ENCODE measurements at places on chromosomes 6 and 20.

DNA sequence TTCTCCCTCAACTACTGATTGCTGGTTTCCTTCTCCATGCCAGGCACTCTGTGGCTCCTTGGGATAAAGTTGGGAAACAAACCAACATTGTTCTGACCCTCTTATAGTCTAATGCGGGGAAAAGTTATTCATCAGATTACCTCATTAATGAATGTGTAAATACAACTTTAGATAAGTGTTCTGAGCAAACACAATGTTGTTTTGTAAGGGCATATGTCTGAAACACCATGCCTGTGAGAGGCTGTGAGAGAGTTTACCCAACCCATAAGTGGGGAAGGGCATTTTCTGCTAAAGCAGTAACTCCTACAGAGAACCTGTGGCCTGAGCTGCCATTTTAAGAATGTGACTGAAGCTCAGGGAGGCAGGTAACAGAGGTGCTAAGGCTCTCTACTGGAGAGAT is 283.5 kb downstream of the KHDC1L start:
- no peak for ATAC-seq

DNA sequence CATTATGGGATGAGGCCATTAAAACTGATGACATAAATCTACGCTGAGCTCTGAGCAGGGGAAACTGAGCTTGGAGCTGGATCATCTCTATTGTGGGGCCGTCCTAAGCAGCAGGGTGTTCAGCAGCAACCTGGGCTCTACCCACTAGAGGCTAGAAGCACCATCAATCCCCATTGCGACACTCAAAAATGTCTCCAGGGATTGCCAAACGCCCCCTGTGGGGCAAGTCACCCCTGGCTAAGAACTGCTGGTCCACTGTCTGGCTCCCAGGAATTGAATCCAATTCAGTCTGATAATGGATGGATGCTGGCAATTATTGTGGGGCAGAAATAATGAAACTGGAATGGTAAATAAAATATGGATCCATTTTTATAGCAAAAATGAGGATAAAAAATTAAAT is 38.2 kb downstream of the PMEPA1 start:
- ATAC-seq = no peak

- no peak for ATAC-seq
Measured at GRCh38 chr6:113679051-113679450, 178.1 kb upstream of the MARCKS start.

DNA sequence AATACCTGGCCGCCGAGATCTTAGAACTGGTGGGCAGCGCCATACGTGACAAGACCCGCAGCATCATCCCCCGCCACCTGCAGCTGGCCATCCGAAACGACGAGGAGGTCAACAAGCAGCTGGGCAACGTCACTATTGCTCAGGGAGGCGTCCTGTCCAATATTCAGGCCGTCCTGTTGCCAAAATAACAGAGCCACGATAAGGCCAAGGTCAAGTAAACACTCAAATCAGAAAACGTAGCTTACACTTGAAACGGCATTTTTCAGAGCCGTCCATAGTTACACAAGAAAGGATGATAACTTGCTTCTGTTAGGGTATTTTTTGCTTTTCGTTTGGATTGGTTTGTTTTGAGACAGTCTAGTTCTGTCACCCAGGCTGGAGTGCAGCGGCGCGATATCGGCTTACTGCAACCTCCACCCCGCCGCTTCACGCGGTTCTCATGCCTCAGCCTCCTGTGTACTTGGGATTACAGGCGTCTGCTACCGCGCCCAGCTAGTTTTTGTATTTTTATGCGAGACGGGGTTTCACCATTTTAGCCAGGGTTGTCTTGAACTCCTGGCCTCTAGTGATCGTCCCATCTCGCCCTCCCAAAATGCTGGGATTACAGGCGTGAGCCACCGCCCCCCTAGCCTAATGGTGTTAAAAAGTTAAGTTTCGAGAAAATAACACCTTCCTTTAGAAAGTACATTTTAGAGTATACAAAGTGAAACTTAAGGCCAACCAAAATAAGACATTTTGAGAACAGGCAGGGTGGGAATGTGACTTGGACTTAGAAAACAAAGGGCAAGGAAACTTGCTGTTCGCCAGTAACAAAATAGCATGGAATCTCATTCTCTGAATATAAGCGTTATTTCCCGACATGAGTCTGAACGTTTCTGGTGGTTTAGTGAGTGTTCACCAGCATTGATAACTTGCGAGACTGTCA is 42.8 kb upstream of the HFE start:
- ATAC-seq = peak; percentile 57

DNA sequence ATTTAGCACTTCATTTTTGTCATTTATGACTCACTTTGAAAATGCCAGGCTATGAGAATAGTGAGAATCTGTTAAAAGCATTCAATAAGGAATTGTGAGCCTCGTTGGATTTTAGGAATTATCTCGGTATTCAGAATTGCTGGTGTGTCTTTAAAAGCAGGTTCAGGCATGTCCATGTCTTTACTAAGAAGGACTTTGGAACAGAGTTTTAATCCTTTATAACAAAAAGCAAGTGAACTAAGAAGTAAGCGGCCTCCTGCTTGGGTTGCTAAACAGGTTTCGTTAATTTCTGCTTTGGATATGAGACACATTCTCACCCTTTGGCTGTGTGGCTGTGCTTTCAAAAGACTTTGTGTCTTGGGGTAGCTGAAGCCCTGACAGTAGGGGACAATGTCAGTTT is 74.9 kb downstream of the IGF2R start:
- ATAC-seq = no peak

DNA sequence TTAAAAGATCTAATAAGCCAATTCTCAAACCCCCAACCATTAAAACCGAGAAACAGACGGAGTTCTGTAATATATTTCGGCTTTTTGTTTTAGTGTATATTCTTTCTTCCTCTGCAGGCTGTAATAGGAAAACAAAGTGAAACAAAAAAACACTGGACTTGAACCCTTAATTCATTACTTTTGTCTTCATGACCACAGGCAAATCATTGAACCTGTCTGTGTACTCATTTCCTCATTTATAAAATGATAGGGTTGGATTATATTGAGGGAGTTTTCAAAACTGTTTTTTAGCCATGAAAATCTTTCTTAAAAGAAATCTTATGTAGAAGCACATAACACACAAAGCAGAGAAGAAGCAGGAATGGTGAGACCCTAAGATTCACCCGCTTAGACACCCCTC is 278.8 kb downstream of the CD83 start:
- no peak for ATAC-seq

DNA sequence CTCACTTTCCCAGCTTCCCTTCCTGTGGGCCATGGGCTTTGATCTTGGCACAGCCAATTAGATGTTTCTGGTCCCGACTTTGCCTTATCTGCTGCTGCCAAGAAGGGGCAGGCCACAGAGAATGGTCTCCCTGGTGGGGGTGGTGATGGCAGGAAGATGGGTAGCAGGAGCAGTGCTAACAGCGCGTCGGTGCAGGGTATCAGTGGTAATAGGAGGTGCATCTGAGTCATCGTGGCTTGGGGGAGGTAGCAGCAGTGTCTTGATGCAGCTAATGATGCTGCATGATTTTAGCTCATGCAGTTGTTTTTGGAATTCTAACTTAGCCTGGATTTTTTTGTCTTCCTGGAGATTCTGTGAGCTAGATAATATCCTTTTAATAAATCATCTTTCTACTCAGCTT is 18.9 kb upstream of the MAS1 start:
- no peak for ATAC-seq

DNA sequence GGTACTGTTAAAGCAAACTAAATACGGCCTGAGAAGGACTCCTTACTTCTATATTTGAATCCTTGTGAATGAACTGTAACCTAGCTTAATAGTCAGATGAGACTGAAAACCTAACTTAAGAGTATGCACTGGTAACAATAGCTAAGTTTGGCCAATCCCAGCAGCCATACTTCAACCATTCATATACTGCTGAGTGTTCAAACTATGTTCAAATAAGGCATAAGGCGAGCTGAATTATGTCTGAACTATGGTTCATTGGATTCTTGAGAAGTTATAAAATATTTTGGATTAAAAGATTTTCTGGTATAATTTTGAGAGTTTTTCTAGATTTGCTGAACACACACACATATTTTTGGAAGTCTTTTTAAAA is 2.2 kb downstream of the SMPDL3A start:
- no peak for ATAC-seq

GRCh38 chr6:143513410-143513809 is 1.9 kb upstream of the FUCA2 start:
- no peak for ATAC-seq

GRCh38 chr6:14705841-14706377 is 540.0 kb upstream of the JARID2 start:
- no peak for ATAC-seq

DNA sequence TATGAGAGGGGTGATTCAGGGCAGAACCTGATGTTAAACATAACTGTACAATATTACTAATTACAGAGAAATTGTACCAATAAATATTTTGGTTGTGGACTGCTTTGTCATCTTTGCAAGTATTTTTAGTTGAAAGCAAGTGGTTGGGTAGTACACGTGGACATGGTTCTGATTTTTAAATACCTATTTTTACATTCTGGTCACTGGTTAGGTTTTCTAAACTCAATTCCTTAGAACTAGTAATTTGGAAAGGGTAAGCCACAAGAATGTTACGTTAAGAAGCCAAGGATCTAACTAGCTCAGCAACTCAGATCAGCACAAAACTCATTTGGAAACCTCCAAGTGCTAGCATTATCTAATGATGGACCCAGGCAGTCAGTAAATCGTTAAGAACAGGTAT is 2.7 kb downstream of the EPB41L2 start:
- ATAC-seq = no peak

DNA sequence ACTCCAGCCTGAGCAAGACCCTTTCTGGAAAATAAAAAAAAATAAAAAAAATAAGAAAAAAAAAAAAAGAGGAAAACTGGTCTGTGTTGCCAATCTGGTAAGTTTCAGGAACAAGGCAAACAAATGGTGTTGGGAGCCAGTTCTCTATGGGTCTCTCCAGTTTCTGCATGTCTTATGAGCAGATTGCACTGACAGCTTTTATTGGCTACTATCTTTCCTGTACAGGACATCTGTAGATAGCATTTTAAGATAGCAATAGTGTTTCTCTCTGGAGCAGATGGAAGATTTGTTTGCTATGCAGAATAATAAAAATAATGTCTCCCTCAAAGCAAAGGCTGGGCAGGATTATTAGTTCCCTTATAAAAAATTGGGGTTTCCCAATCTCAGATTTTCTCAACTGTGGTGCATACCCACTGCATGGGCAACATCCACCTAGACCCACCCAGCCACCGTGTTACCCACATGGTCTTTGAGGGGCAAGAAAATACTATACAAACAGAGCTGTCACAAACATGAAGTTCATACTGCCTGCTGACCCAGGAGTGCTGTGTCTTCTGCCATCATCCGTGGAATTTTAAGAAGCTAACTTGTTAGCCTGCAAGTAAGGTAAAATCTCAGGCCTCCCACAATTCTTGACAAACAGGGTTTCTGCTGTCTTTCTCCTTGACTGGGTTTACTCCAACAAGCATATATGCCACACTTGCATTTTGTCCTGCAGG is 9.5 kb downstream of the GMDS start:
- no peak for ATAC-seq

DNA sequence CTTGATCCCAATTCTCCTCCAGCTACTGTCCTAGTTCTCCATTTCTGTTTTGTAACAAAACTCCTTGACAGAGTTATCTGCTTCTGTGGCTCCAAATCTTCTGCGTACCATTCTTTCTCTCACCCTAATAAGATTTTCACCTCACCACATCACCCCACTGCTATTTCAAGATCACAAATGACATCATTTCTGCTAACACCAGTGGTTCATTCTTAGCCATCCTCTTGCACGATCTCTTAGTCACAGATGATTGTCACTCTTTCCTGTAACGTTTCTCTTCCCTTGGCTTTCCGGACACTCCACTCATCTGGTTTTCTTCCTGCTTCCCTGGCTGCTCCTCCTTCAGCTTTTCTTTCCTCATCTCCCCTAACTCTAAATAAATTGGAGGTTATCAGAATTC is 56.8 kb upstream of the FABP7 start:
- ATAC-seq = no peak

DNA sequence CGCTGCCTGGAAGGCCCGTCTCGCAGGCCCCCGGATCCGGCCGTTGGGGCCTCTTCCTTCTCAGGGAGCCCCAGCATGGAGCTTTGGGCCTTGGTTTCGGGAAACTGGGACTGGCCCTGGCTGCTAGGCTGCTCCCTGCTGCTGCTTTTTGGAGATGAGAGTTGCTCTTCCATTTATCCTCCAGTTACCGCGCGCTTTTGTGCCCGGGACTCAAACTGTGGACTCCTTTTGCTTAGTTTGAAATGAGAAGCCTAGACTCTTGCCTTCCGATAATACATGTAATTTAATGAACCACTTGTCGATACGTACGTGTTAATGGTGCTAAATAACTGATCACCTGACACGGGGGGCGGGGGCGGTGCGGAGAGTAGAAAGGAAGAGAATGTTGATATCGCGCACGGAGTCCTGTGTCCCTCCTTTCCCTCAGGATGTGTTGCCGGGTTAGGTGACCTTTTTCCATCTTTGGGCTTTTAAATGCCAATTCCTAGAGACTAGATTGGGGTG is 968 bp downstream of the PHF3 start:
- ATAC-seq = peak; percentile 9

DNA sequence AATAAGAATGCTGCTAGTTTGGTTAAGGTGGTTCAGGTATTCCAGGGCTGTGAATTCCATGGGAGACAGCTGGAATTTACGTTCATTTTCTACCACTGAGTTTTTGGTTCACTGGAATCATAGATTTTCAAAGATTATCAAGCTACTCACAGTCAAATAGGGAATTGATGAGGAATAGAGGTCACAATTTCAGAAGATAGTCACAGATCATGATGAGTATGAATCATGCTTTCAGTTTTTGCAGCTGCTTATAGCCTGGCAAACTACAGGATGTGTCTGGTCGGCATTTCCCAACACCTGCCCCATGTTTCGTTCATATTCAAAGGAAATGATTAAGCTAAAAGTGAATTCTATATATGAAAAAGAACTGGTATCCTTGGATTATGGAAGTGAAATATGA is 58.7 kb downstream of the BCKDHB start:
- peak; percentile 64 for ATAC-seq

DNA sequence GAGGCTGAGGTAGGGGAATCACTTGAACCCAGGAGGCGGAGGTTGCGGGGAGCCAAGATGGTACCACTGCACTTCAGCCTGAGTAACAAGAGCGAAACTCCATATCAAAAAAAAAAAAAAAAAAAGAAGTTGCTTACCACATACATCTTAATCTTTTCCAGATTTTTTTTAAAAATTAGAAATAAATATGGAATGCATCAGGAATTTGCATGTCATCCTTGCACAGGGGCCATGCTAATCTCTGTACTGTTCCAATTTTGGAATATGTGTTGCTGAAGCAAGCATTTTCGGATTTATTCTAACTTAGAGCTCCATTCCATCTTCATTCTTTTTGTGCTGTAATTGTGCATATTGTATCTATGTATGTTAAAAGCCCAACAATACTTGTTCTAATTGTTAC is 62.5 kb downstream of the TRPC4AP start:
- ATAC-seq = no peak

GRCh38 chr6:81465859-81466258 is 286.6 kb downstream of the TENT5A start:
- ATAC-seq = no peak

GRCh38 chr6:78597966-78598365 is 269.4 kb upstream of the IRAK1BP1 start:
- ATAC-seq = no peak

DNA sequence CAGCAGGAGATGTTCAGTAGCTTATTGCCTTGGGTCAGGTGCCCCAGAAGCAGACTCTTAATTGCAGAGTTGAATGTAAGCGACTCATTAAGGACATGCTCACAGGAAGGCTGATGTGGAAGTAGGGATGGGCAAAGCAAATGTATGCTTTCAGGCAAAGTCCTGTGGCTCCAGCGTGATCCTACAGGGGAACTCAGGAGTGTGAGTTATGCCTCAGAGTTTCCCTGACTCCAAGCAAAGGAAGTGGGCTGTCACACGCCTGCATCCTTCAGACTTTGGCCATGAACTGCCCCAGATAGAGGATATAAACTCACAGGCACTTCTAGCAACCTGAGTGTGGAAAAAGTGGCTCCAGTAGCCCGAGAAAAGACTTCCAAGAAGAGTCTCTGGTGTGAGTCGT is 64.9 kb upstream of the ZNF133 start:
- no peak for ATAC-seq
